ENCODE measurements at places on chromosomes 13 and 19.

DNA sequence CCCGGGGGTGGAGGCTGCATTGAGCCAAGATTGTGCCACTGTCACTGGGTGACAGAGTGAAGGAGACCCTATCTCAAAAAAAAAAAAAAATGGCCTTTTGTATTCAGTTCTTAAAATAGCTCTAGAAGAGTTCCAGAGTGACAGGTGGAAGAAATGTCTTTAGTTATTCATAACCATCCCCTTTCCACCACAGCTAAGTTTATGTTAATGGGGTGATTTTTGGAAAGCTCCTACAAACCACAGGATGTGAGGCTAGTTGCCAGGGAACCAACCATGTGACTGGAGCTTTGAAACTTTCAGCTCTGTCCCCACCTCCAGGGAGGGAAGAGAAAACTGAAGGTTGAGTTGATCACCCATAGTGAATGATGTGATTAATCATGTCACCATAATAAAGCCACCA is 6.9 kb downstream of the ZNF490 start:
- DNase-seq: no peak

DNA sequence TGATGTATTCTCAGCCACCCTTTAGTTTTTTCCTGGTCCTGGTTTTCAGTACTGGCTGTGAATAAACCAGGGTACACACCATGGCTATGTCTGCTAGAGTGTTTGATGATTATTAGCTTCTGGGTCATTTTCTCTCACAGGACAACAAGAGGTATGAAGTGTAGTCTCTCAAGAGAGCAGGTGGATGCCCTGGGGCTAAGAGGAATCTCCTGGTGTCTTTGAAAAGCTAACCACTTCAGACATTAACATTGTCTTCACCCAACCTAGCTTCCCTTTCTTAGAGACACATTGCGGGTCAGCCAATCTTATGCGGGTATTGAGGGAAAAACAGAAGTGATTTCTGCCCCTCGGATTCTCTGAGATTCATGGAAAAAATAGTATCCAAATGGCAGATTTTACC is 1.6 kb downstream of the ZNF730 start:
- DNase-seq: no peak

- no peak for DNase-seq
These were observed 41.7 kb upstream of the CEACAM20 start for GRCh38 chr19:44570984-44571684.

- DNase-seq: no peak
These were observed 2363.8 kb downstream of the PCDH9 start for GRCh38 chr13:64866331-64866730.

DNA sequence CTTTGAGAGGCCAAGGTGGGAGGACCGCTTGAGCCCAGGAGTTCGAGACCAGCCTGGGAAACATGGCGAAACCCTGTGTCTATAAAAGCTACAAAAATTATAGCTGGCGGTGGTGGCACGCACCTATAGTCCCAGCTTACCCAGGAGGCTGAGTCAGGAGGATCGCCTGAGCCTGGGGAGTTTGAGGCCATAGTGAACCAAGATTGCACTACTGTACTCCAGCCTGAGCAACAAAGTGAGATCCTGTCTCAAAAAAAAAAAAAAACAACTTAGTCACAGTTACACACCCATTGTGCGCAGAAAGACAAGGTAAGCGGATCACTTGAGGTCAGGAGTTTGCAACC is 728 bp upstream of the DENND1C start:
- DNase-seq: no peak

- no peak for DNase-seq
These were observed 34.8 kb upstream of the SGCG start for GRCh38 chr13:23146006-23146405.

GRCh38 chr19:19540715-19541515 is 2.9 kb downstream of the CILP2 start:
- DNase-seq: peak; percentile 53

GRCh38 chr13:109704771-109705635 is 81.4 kb downstream of the IRS2 start:
- DNase-seq: no peak

DNA sequence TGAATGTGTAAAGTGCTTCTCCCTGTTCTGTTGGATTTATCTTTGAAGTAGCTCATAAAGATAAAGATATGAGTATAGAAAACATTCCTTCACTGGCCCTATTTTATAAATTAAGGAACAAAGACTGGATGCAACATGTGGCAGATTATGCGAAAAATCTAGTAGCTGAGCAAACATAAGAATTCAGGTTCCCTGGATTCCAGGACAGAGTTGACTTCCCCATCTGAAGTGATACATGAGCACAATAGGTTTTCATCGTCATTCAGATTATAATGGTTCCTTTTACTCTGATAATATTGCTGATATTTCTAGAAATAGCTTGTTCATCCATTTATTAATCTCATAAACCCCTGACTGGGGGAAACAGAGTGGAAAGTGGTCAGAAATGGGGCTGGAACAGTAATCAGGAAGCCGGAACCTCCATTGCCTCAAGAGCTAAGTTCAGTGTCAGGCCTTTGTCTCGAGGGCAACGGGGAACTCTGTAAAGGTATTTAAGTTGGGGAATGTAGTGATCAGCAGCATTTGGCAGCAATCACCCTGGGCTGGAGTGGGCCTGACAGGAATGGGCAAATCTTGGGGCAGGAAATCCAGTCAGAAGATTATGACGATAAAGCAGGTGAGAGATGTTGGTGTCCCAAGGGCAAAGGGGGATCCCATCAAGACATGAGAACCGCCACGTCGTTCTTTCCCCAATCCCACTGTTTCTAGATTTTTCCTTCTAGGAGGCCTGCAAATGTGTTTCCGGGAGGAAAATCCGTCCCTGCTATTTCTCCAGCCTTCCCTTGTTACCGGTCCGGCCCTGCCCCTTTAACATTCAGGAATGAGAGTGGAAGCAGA is 232.5 kb upstream of the SERP2 start:
- peak; percentile 4 for DNase-seq

- no peak for DNase-seq
These were observed 13.8 kb upstream of the CEACAM16 start for GRCh38 chr19:44684892-44685863.

GRCh38 chr19:1489463-1490310 is 463 bp downstream of the PCSK4 start:
- no peak for DNase-seq

Data from stimulated activated CD8-positive, alpha-beta memory T cell treated with anti-CD3 and anti-CD28 coated beads, Interleukin-4, amount 100 ng/mL, for 24 hours (primary cell).